ENCODE measurements at places on chromosomes 4 and X. TPM values are rescaled to one million over a fixed set of nuclear protein-coding genes. Genes with fewer than 3 reads are reported as not detected.

The TET2 gene
- total RNA-seq = 43.1 TPM

The ELOVL6 gene
- 15.8 TPM for total RNA-seq

The TRAPPC2 gene
- total RNA-seq = 26.2 TPM

The FRG2 gene
- not detected for total RNA-seq

The TLR8 gene
- not detected for total RNA-seq

The TMEM156 gene
- total RNA-seq = 56.8 TPM

- no peak for DNase-seq
Measured at GRCh38 chrX:1584237-1585011, 7.0 kb upstream of the AKAP17A start.

DNA sequence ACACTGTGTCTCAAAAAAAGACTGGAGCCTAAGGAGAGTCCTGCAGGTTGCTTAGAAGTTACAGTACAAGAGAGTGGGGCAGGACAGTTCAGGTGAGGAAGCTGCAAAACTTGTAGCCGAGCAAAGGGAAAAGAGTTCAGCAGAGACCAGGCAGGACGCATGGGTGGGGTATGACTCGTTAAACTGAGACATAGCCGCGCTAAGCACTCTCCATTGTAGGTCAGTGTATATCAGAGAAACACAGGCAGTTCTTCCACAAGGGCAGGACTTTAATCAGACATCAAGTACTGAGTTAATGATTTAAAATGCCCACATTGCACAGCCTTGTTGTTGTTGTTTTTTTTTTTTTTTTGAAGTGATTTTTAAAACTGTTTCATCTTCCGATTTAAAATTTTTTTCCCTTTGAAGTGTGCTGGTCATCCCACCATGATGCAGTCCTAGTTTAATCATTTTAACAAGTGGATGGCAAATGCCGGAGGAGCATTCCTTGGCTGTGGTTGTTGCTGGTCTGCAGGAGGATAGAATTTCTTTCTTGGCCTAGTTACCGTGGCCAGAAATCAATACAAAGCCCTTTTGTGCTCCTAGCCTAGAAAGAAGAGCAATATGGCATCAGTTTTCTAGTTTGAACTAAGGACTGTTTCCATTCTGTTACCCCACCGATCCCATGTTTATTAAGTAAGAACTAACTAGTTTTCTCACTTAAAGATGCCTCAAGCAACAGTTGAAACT is 10.3 kb downstream of the LAP3 start:
- DNase-seq = no peak

DNA sequence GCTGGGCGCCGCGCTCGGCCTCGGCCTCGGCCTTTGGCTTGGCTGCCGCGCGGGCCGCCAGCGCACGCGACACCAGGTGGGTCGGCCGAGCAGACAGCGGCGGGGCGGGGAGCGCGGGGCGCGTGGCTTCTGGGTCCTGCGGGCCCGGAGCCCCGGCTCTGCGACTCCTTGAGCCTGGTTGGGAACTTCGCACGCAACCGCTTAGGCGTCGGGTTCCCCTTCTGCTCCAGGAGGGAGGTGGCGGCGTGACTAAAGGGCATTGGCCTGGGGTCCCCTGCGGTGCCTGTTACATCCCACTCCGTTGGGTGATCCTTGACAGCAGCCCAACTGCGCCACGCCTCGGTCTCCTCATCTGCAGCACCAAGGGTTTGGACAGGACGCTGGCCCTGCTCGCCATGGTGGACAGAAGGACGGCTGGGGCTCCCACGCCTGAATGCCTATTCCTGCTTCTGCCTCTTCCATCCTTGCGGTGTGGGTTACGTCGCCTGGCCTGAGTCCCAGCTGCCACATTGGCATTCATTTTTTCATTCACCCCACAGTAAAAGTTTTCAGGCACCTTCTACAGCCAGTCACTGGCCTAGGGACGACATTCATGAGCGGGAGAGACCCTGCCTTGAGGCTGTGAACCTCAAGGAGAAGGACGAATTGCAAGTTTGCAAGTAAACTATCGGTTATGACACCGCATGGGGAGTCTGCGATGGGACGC is 631 bp downstream of the EVC start:
- peak; percentile 15 for DNase-seq

- peak; percentile 42 for DNase-seq
Measured at GRCh38 chr4:4995103-4995907, 24.0 kb downstream of the CYTL1 start.

DNA sequence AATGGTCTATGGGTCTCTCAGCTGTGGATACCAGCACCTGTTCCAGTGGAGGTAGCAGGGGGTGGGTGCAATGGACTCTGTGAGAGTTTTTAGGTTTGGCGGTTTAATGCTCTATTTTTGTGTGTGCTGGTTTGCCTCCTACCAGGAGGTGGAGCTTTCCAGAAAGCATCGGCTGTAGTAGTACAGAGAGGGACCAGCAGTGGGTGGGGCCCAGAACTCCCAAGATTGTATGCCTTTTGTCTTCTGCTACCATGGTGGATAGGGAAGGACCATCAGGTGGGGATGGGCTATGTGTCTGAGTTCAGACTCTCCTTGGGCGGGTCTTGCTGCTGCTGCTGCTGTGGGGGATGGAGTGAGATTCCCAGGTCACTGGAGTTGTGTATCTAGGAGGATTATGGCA is 557.2 kb upstream of the GRID2 start:
- DNase-seq = no peak

DNA sequence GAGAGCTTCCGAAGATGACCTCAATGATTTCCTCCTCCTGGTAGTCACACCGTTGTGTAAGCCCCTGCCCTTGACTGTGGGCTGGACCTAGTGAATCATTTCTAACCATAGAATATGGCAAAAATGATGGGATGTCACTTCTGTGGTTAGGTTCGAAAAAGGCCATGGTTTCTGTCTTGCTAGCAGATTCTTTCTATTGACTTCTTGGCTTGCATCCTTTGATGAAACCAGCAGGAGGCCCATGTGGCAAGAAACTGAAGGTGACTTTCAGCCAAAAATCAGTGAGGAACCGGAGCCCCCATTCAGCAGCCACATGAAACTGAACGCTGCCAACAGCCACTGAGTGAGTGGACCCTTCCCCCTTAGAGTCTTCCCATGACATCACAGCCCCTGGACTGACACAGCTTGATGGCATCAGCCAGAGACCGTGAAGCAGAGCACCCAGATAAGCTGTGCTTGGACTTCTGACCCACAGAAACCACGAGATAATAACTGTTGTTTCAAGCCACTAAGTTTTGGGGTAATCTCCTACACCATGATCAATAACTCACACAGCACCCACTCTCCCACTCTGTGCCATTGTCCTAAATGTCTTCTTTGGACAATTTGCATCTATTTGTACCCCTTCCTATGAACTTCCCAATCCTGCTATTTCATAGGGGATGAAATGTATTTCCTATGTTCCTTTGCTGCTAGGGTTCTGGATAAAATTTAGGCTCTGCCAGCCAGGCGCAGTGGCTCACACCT is 148.0 kb upstream of the STX18 start:
- DNase-seq = peak; percentile 12

DNA sequence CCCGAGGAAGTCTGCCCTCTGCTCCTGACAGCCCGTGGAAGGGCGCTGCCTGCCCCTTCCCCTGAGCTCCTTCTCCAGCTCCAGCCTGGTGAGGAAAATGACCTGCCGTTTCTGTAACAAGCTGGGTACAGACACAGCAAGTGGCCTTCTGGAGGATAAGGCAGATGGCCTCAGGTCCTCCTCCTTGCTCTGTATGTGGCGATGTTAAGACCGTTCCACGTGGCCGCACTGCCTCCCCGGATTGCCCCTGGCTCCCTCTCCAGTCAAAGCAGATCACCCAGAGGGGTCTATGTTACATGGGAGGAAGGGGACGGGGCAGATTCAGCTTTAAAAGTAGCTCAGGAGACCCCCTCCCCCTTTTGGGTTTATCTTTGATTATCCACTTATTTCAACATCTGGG is 80.3 kb upstream of the GATB start:
- DNase-seq = no peak

DNA sequence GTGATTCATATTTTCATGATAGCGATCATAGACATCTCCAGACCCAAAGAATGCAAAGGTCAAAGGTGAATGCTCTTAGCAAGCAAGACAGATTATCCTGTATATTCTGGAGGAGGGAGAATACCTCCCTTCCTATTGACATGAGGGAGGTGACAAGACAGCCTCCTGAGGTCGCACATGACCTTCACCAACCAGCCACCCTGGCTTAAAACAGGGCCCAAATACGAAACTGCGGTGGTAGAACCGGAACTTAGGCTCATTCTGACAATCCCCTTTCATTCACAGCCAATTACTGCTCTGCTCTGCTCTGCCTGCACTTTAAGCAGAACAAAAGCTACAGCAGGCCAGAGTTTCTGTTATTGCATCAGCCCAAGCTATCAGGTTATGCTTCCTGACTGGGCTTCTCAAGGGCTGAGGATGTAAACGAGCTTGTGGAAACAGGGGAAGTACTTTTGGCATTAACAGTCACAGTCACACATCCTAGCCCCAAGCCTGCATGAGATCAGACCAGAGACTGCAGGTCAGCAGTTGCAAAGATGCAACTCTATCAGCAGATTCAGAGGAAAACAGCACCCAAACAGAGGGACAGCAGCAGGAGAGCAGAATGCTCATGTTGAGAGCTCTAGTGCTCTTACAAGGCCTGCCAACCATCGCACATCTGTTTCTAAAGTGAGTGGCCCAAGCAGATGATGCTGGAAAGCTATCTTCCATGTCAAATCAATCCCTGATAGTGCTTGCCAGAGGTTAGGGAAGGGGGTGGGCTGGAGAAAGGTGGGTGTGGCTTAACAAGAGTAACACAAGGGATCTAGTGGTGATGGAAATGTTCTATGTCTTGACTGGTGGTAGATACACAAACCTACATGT is 51.3 kb upstream of the MAP3K15 start:
- DNase-seq = peak; percentile 42

- no peak for DNase-seq
Measured at GRCh38 chr4:17332478-17332877, 179.4 kb downstream of the QDPR start.

DNA sequence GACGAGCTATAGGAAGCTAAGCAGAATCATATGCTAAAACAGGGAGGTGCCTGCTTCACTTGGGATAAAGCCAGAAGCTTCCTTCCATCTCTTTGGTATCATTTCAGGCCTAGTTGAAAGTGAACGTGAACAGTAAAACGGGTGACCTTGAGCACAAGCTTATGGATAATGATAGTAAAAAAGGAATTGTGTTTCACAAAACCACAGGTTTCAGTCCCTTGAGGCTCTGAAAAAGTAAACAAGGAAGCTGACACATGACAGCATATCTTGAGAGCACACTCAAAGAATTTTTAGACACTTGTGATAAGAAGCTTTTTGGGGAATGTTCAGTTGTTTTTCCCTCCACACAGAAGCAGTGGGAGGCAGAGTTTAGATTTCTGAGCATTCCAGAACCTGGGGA is 286.1 kb downstream of the DCHS2 start:
- no peak for DNase-seq

DNA sequence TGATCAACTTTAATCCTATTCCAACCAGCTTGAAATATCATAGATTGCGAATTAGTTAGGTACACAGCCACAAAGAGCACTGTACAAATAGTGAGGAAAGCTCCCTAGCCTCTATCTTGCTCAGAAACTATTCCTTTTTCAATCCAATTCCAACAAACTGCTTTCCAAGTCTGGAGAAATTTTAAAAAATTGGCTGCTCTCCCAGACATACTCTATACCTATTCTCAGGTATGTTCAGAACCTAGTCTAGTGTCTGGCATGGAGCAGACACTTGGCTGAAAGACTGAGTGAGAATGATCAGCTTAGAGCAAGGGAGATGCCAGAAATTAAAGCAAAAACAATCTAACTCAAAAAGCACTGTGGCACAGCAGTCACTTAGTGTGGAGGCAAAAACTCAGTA is 105.9 kb downstream of the SLC10A7 start:
- no peak for DNase-seq

DNA sequence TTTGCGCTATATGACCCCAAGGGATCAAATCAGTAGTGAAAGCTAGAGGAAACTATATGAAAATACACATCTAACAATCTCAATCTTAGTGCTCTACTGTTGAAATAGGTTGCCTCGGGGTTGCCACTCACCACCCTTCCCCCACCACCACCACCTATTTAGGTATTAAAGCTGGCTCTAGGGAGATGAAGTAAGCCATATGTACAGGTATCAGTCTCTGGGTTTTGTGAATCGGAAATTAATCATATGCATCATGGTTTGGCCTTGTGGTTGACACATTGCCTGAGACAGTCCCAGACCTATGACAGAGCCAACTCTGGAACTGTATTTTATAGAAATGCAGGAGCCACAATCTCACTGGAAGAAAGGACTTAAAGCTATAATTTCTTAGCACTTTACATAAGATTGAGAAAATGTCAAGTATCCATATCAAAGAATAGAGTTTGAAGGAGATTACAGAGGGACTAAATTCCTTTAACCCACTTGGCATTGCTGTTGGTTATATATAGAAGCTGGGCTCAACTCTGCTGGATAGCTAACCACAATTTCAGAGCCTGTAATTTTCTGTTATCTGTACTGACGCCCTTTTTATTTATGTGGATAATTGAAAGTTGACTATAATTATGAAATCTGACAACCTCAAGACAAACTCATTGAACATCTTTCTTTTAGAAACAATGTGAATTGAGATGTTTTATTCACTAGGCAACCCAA is 26.7 kb upstream of the BMP2K start:
- no peak for DNase-seq

DNA sequence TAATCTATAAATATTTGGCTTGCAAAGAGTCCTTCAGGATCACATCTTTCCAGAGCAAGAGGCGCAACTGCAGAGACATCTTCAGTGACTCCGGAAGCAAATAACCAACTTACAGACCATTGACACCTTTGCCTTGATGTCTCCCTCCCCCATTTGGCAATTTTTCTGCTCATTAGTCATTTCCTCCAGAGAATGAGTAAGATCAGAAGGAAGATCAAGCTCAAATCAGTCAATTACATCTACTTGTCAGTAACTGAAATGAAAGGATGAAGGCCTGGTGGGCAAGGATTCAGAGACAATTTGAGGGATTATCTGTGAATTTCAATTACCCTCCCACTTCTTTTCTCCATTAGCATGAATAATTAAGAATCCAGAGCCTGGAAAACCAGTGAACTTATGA is 665.6 kb upstream of the CPEB2 start:
- no peak for DNase-seq

- DNase-seq = no peak
Measured at GRCh38 chrX:3609810-3610209, 103.6 kb downstream of the PRKX start.

All from activated T-cell treated with anti-CD3 and anti-CD28 coated beads, Interleukin-2, amount 50 U/mL, for 72 hours (primary cell).